Transverse colon (tissue), 4 donors: ENCODE measurements at places on chromosomes 12 and 14. TPM values are rescaled to one million over a fixed set of nuclear protein-coding genes. Genes with fewer than 3 reads are reported as not detected.

PLEKHH1 gene
- total RNA-seq, result 73.0 TPM

TPPP2 gene
- not detected for total RNA-seq

BRMS1L gene
- total RNA-seq, result 2.9 TPM

SUOX gene
- 45.3 TPM for total RNA-seq

NRL gene
- 1.1 TPM for total RNA-seq
